NCI-H524 (cell line): ENCODE measurements at places on chromosomes 4 and X.

GRCh38 chr4:146105464-146105863 is 70.1 kb upstream of the LSM6 start:
- no peak for DNase-seq

GRCh38 chrX:41881166-41881565 is 42.2 kb downstream of the CASK start:
- no peak for DNase-seq

DNA sequence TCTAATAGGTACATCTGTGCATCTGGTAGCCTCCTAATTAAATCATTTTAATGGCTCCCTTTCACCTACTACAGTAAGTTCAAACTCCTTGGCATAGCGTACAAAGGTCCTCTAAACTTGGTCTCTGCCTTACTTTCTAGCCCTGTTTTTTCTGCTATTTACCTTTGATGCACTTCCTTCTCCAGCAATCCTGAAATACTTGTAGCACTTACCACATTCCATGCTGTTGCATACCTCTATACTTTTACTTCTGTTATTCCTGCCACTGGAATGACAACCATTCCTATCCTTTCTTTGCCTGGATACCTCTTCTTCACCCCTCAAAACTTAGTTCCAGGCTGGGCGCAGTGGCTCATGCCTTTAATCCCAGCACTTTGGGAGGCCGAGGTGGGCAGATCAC is 56.6 kb upstream of the LHFPL1 start:
- no peak for DNase-seq

GRCh38 chr4:164615964-164616363 is 138.0 kb upstream of the SMIM31 start:
- no peak for DNase-seq
